Inflammatory macrophage (primary cell): ENCODE measurements at places on chromosomes 5 and 9.

- no peak for DNase-seq
These were observed 368.4 kb downstream of the TLE1 start for GRCh38 chr9:81320909-81321482.

DNA sequence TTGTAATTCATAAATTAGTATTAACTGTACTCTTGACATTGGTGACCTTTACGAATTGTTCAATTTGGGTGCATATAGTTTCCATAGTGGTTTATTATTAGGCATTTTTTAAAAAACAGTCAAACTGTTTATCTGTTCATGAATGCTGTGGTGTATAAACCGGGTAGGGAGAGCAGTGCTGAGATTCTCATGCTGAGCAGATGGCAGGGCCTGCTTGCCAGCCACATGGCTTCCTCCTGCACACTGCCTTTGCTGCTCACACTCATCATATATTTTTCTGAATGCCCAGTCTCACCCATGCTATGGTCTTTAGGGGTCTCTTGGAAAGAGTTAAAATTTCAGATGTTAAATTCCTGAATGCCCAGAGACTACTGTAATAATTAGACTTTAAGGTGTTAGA, 40.8 kb downstream of the NNT start:
- no peak for DNase-seq

GRCh38 chr5:56677690-56678305, 137.6 kb upstream of the MAP3K1 start:
- DNase-seq: peak; percentile 64

- peak; percentile 25 for DNase-seq
These were observed 381 bp downstream of the MED22 start for GRCh38 chr9:133347515-133347984.

GRCh38 chr5:136013559-136013958, 15.2 kb upstream of the TGFBI start:
- no peak for DNase-seq

- DNase-seq: no peak
These were observed 257.9 kb upstream of the NREP start for GRCh38 chr5:112014783-112015395.
